IMR-90 (cell line): ENCODE measurements at places on chromosomes 1 and 21. TPM values are rescaled to one million over a fixed set of nuclear protein-coding genes. Genes with fewer than 3 reads are reported as not detected.

Gene ADAMTS4
- total RNA-seq, result 0.28 and 0.72 TPM in 2 replicates

Gene LCA5L
- 0.18 and 0.28 TPM in 2 replicates for total RNA-seq

DNA sequence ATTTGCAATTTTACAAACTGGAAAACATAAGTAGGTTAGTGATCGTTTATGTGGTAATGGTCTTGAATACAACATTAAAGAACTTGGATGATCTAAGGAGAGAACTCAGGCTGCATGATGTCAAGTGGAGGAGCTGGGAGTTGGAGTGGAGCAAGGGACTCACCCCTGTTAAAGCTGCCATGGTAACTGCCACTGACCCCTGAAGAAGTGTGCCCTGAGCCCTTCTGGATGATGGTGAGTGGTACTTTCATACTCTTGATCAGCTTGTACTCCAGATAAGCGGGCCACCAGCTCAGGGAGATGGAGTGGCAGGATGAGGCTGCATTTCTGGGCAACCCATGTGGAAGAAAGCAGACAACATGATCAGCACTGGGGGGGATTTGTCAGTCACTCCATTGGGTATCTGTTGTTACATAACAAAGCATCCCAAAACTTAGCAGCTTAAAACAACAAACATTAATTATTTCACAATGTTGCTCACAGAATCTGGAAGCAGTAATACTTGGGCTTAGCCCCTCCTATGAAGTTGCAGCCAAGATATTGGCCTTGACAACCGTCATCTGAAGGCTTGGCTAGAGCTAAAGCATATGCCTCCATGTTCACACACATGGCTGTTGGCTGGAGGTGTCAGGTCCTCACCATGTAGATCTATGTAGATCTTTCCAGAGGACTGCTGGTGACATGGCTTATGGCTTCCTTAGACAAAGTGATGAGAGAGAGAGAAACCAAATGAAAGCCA lies 213.8 kb downstream of the DUSP10 start:
- no peaks in the 10 kb centered on the region; the same call in 1 of the 2 replicates for H3K27me3 ChIP-seq
- no peak for DNase-seq
- no peak overlapping the region for H3K4me3 ChIP-seq
- H3K36me3 ChIP-seq, result no peaks in the 10 kb centered on the region
- no peak overlapping the region for H3K27ac ChIP-seq

DNA sequence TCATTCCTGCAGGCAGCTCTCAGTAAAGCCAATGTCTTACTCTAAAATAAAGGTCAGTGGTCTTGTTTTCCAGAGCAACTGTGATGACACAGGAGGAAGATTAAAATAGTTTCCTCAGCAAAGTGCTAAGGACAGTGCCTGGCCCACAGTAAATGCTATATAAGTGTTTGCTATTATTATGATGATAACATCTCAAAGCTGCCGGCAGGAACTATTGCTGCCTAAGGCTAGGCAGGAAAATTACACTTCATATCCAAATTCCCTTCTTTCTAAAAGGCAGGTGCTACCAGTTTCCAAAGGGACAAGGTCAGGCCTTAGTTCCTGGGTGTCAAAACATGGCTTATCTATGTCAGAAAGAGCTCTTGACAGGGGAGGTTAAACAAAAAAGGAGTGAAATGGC lies 401.3 kb downstream of the HHAT start:
- no peaks in the 10 kb centered on the region for H3K4me1 ChIP-seq
- no peaks in the 10 kb centered on the region for H3K27me3 ChIP-seq
- H3K4me3 ChIP-seq, result no peak overlapping the region
- DNase-seq, result no peak
- no peaks in the 10 kb centered on the region for H3K36me3 ChIP-seq
- H3K27ac ChIP-seq, result no peak overlapping the region

GRCh38 chr21:41783476-41784180 lies 16.8 kb upstream of the RIPK4 start:
- no peak for DNase-seq
- no peaks in the 10 kb centered on the region for H3K4me1 ChIP-seq
- no peak overlapping the region for H3K27ac ChIP-seq
- H3K36me3 ChIP-seq, result no peaks in the 10 kb centered on the region

DNA sequence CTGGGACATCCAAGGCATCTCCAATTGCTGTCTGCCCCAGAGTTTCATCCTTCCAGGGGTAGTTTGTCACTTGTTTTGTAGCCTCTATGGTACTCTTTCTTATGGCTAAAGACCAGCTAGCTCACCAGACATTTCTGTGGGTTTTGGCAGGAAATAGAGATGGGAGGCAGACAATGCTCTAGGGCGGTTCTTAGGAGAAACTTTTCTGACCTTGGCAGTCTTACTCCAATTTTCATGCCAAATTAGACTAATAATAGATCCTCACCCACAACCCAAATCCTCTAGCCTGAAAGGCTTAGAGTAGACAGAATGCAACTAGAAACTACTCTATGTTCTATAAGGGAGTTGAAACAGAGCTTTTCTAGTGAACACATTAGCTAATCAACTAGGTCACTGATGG lies 69.8 kb downstream of the LRIG2 start:
- no peak overlapping the region for H3K27ac ChIP-seq
- H3K36me3 ChIP-seq, result no peaks in the 10 kb centered on the region
- no peak for DNase-seq
- peaks cover 5% of the 10 kb centered on the region for H3K4me1 ChIP-seq
- H3K4me3 ChIP-seq, result no peak overlapping the region
- no peaks in the 10 kb centered on the region for H3K27me3 ChIP-seq

- no peak overlapping the region for H3K4me3 ChIP-seq
- H3K4me1 ChIP-seq, result peaks cover 16% of the 10 kb centered on the region; the same call in 1 of the 2 replicates
- H3K27me3 ChIP-seq, result peaks cover 10% of the 10 kb centered on the region
Measured at GRCh38 chr1:228866468-228866867, 131.2 kb downstream of the RHOU start.

GRCh38 chr1:115062542-115063004 lies 26.7 kb downstream of the TSPAN2 start:
- H3K36me3 ChIP-seq, result no peaks in the 10 kb centered on the region
- no peak overlapping the region for H3K27ac ChIP-seq
- no peaks in the 10 kb centered on the region; the same call in 1 of the 2 replicates for H3K4me1 ChIP-seq
- no peak overlapping the region for H3K4me3 ChIP-seq
- no peak for DNase-seq
